ENCODE measurements at places on chromosomes 12 and 14. TPM values are rescaled to one million over a fixed set of nuclear protein-coding genes. Genes with fewer than 3 reads are reported as not detected.

Gene GUCY2C
- total RNA-seq = not detected

Gene WSCD2
- total RNA-seq = not detected

Gene IQSEC3
- total RNA-seq = not detected

Gene DIO2
- not detected for total RNA-seq

Gene SCARB1
- total RNA-seq = 6.2 TPM

Gene CIROP
- not detected for total RNA-seq

Gene AVPR1A
- not detected for total RNA-seq

Gene RTL1
- not detected for total RNA-seq

Gene ST8SIA1
- total RNA-seq = 0.62 TPM

DNA sequence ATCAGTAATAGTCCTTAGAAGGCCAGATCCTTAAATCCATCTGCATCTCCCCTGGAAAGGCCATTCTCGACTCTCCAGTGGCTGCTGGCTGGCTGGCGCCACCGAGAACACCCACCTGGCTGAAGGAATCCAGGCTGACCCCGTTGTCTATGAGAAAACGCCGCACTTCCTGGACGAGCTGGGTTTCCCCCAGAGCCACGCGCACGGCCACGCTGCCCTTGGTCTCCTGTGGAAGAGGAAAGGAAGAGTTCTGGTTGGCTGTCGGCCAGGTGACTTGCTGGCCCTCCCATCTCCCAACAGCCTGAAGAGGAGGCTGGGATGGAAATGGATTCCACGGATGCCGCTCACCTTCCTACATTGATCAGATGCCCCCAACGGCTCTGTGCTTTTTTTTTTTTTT is 23.9 kb downstream of the RBM19 start:
- H3K36me3 ChIP-seq = peaks cover 29% of the 10 kb centered on the region
- no peaks in the 10 kb centered on the region for H3K27me3 ChIP-seq
- H3K27ac ChIP-seq = no peak overlapping the region
- H3K4me1 ChIP-seq = no peaks in the 10 kb centered on the region

GRCh38 chr14:56903304-56903969 is 93.2 kb upstream of the OTX2 start:
- no peaks in the 10 kb centered on the region for H3K36me3 ChIP-seq
- no peak overlapping the region for H3K27ac ChIP-seq
- H3K4me3 ChIP-seq = no peak overlapping the region
- H3K27me3 ChIP-seq = peaks cover 13% of the 10 kb centered on the region

GRCh38 chr12:110809149-110809548 is 37.6 kb upstream of the CCDC63 start:
- no peak for DNase-seq
- no peak overlapping the region for H3K27ac ChIP-seq
- H3K4me1 ChIP-seq = peaks cover 2% of the 10 kb centered on the region
- peaks cover 12% of the 10 kb centered on the region for H3K27me3 ChIP-seq

DNA sequence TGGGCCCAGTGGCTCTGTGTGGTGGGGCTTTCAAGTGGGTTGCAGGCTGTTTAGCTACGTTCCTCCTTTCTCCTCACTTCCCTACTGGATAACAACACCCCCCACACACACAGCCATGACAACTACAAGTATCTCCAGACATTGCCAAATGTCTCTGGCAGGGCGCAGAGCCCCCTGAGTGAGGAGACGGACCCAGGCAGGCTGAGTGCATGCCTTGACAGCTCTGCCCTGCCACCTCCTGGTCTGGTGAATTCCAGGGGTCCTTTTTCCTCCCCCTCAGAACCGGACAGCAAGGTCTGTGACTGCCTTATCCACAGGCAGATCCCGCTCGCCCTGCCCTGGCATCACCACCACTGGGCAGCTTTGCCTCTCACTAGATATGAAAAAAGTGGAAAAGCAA is 276.5 kb downstream of the TMEM132C start:
- H3K27ac ChIP-seq = no peak overlapping the region
- no peak overlapping the region for H3K4me3 ChIP-seq
- no peaks in the 10 kb centered on the region for H3K36me3 ChIP-seq
- H3K27me3 ChIP-seq = no peaks in the 10 kb centered on the region
- H3K4me1 ChIP-seq = peaks cover 4% of the 10 kb centered on the region
- no peak for DNase-seq

GRCh38 chr12:10075451-10075850 is 23.3 kb downstream of the CLEC1A start:
- H3K27ac ChIP-seq = no peak overlapping the region
- no peaks in the 10 kb centered on the region for H3K36me3 ChIP-seq
- no peak overlapping the region for H3K4me3 ChIP-seq
- peaks cover 25% of the 10 kb centered on the region for H3K27me3 ChIP-seq
- no peaks in the 10 kb centered on the region for H3K4me1 ChIP-seq

GRCh38 chr14:96584199-96584906 is 82.2 kb downstream of the PAPOLA start:
- no peak overlapping the region for H3K27ac ChIP-seq
- no peaks in the 10 kb centered on the region for H3K36me3 ChIP-seq
- H3K4me3 ChIP-seq = no peak overlapping the region
- peak; percentile 22 for DNase-seq
- H3K4me1 ChIP-seq = no peaks in the 10 kb centered on the region

GRCh38 chr12:128551266-128551665 is 272.5 kb downstream of the SLC15A4 start:
- H3K36me3 ChIP-seq = no peaks in the 10 kb centered on the region
- H3K27ac ChIP-seq = no peak overlapping the region
- H3K27me3 ChIP-seq = no peaks in the 10 kb centered on the region
- no peak overlapping the region for H3K4me3 ChIP-seq
- no peak for DNase-seq

- H3K4me1 ChIP-seq = no peaks in the 10 kb centered on the region
- no peaks in the 10 kb centered on the region for H3K36me3 ChIP-seq
- no peak overlapping the region for H3K27ac ChIP-seq
- no peak overlapping the region for H3K4me3 ChIP-seq
- H3K27me3 ChIP-seq = no peaks in the 10 kb centered on the region
- DNase-seq = no peak
Measured at GRCh38 chr12:19245666-19246065, 116.1 kb downstream of the PLEKHA5 start.

GRCh38 chr12:96773031-96773430 is 134.0 kb upstream of the NEDD1 start:
- H3K4me1 ChIP-seq = no peaks in the 10 kb centered on the region
- no peak overlapping the region for H3K27ac ChIP-seq
- H3K27me3 ChIP-seq = peaks cover 2% of the 10 kb centered on the region
- no peaks in the 10 kb centered on the region for H3K36me3 ChIP-seq
- no peak overlapping the region for H3K4me3 ChIP-seq

GRCh38 chr12:3216726-3217682 is 139.8 kb downstream of the TSPAN9 start:
- no peak overlapping the region for H3K4me3 ChIP-seq
- H3K36me3 ChIP-seq = no peaks in the 10 kb centered on the region
- DNase-seq = no peak
- H3K4me1 ChIP-seq = no peaks in the 10 kb centered on the region

- no peaks in the 10 kb centered on the region for H3K27me3 ChIP-seq
- H3K4me1 ChIP-seq = peaks cover 23% of the 10 kb centered on the region
- DNase-seq = no peak
Measured at GRCh38 chr12:123580772-123581171, 3.6 kb upstream of the TMED2 start.

DNA sequence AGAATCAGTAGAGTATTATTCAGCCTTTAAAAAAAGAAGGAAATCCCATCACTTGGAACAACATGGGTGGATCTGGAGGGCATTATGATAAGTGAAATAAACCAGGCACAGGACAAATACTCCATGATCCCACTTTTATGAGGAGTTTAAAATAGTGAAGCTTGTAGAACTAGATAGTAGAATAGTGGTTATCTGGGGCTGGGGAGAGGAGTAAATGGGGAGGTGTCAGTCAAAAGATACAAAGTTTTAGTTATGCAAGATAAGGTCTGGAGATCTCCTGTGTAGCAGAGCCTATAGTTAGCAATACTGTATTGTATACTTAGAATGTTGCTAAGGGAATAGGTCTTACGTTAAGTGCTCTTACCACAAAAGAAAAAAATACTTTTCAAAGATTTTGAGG is 64.9 kb downstream of the RIC8B start:
- no peaks in the 10 kb centered on the region for H3K36me3 ChIP-seq
- H3K27me3 ChIP-seq = no peaks in the 10 kb centered on the region
- H3K27ac ChIP-seq = no peak overlapping the region
- H3K4me3 ChIP-seq = no peak overlapping the region
- DNase-seq = no peak
- H3K4me1 ChIP-seq = peaks cover 9% of the 10 kb centered on the region

DNA sequence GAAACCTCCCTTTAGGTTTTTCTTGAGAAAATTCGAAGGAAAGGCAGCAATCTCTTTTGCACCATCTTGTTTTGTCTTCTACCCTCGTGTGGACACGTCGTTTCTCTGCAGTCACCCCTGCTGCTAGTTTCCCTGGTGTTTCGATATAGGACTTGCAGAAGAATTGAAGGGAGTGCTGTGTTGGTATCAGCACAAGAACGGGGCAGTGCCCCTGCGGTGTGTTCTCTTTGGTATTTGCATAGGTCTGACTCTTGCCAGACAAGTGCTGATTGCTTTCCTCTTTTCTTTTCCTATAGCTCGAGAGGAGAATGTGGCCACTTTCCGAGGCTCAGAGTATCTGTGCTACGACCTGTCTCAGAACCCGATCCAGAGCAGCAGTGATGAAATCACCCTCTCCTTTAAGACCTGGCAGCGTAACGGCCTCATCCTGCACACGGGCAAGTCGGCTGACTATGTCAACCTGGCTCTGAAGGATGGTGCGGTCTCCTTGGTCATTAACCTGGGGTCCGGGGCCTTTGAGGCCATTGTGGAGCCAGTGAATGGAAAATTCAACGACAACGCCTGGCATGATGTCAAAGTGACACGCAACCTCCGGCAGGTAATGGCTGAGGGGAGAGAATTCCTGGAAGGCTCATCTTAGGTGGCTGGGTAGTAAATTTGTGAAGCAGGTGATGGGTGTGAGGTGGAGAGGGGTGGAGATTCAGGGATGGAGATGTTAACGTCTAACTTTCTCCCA is 474.8 kb downstream of the NRXN3 start:
- DNase-seq = no peak
- H3K4me1 ChIP-seq = no peaks in the 10 kb centered on the region
- H3K4me3 ChIP-seq = no peak overlapping the region
- H3K27ac ChIP-seq = no peak overlapping the region

DNA sequence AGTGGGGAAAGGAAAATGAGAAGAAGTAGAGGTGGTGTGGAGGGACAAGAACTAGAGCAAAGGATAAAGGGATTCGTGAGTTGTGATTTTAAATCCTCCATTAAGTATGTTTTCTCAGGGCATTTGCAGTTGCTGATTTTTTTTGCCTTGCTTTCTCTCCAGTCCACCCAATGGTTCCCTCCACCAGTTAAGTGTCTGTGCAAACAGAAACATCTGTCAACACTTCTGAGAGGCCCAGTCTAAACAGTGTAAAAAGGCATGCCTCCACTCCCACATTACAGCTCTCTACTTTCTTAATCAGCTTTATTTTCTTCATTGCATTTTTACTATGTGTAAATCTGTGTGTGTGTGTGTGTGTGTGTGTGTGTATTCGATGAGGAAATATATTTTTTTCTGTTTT is 141.2 kb downstream of the PPFIA2 start:
- no peak overlapping the region for H3K27ac ChIP-seq
- DNase-seq = no peak
- no peak overlapping the region for H3K4me3 ChIP-seq
- H3K4me1 ChIP-seq = no peaks in the 10 kb centered on the region
- no peaks in the 10 kb centered on the region for H3K27me3 ChIP-seq

GRCh38 chr12:1205512-1206060 is 214.6 kb downstream of the ERC1 start:
- H3K4me3 ChIP-seq = no peak overlapping the region
- H3K36me3 ChIP-seq = peaks cover 9% of the 10 kb centered on the region
- no peak overlapping the region for H3K27ac ChIP-seq
- peaks cover 19% of the 10 kb centered on the region for H3K4me1 ChIP-seq
- no peak for DNase-seq

- H3K27ac ChIP-seq = peak overlapping the region; percentile 58
- no peaks in the 10 kb centered on the region for H3K27me3 ChIP-seq
- DNase-seq = no peak
- H3K4me1 ChIP-seq = no peaks in the 10 kb centered on the region
- no peaks in the 10 kb centered on the region for H3K36me3 ChIP-seq
Measured at GRCh38 chr14:102418169-102418852, 55.6 kb downstream of the TECPR2 start.

GRCh38 chr12:96445691-96446583 is 43.4 kb upstream of the CFAP54 start:
- DNase-seq = peak; percentile 80
- H3K27ac ChIP-seq = peak overlapping the region; percentile 95
- peak overlapping the region; percentile 28 for H3K4me3 ChIP-seq
- peaks cover 10% of the 10 kb centered on the region for H3K36me3 ChIP-seq
- no peaks in the 10 kb centered on the region for H3K27me3 ChIP-seq

- H3K27ac ChIP-seq = peak overlapping the region; percentile 94
- peak; percentile 59 for DNase-seq
- H3K27me3 ChIP-seq = no peaks in the 10 kb centered on the region
Measured at GRCh38 chr14:68787092-68787992, 5.5 kb downstream of the ZFP36L1 start.

DNA sequence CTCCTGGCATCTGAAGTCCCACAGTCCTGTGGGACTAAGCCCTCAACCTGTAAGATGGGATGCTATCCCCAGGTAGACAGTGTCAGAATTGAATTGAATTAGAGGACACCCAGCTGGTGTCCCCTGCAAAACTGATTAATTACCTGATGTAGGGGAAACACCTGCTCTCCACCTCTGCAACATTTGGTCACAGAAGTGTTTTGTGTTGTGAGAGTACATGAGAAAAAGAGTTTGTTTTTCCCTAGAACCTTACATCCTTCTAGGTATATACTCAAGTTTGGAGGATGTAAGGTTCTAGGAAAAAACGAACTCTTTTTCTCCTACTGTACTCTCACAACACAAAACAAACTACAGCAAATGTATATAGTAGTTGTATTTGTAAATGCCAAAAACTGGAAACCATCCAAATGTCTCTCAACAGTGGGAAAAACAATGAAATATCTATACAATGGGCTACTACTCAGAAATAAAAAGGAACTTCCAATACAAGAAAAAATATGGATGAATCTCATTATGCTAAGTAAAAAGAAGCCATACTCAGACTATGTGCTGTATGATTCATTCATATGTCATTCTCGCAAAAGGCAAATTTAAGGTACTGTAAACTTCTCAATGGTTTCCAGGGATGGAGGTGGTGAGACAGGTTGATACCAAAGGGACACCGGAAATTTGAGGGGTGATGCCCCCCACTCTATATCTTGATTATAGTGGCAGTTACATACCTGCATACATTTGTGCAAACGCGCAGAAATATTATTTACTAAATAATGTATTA is 160.7 kb downstream of the MED13L start:
- H3K27ac ChIP-seq = no peak overlapping the region
- DNase-seq = no peak
- H3K27me3 ChIP-seq = no peaks in the 10 kb centered on the region
- H3K36me3 ChIP-seq = no peaks in the 10 kb centered on the region

GRCh38 chr14:33063521-33063920 is 124.8 kb downstream of the NPAS3 start:
- no peak overlapping the region for H3K4me3 ChIP-seq
- DNase-seq = no peak
- no peak overlapping the region for H3K27ac ChIP-seq
- no peaks in the 10 kb centered on the region for H3K27me3 ChIP-seq
